ENCODE measurements at places on chromosomes 12 and 14.
A peak's percentile ranks its signal among the peaks of the same experiment; 100 is the strongest.

- DNase-seq = no peak
Observed at GRCh38 chr12:8678661-8679111, 16.1 kb upstream of the MFAP5 start.

- DNase-seq = no peak
Observed at GRCh38 chr12:26817183-26817591, 15.8 kb downstream of the ITPR2 start.

DNA sequence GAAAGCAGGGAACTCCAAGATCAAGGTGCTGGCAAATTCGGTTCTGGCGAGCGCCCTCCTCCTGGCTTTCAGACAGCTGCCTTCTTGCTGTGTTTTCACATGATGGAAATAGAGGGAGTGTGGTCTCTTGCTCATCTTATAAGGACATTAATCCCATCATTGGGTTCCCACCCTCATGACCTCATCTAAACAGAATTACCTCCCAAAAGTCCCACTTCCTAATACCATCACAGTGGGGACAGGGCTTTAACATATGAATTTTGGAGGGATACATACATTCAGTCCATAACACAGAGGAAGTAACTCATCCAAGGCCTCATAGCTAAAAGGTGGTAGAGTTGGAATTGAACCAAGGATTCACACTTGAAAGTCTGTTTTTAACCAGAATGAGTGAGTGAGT is 28.6 kb downstream of the DYRK2 start:
- no peak for DNase-seq

DNA sequence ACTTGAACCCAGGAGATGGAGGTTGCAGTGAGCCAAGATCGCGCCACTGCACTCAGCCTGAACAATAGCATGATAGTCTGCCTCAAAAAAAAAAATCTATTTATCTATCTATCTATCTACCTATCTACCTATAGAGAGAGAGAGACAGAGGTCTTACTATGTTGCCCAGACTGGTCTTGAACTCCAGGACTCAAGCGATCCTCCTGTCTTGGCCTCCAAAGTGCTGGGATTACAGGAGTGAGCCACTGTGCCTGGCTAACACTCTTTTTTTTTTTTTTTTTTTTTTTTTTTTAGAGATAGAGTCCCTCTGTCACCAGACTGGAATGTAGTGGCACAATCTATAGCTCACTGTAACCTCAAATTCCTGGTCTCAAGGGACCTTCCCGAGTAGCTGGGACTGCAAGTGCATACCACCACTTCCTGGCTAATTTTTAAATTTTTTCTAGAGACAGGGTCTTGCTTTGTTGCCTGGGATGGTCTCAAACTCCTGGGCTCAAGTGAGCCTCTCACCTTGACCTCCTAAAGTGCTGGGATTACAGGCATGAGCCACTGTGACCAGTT is 1.9 kb downstream of the FAM186A start:
- DNase-seq = no peak

GRCh38 chr12:124972211-124972610 is 16.7 kb downstream of the DHX37 start:
- DNase-seq = no peak

DNA sequence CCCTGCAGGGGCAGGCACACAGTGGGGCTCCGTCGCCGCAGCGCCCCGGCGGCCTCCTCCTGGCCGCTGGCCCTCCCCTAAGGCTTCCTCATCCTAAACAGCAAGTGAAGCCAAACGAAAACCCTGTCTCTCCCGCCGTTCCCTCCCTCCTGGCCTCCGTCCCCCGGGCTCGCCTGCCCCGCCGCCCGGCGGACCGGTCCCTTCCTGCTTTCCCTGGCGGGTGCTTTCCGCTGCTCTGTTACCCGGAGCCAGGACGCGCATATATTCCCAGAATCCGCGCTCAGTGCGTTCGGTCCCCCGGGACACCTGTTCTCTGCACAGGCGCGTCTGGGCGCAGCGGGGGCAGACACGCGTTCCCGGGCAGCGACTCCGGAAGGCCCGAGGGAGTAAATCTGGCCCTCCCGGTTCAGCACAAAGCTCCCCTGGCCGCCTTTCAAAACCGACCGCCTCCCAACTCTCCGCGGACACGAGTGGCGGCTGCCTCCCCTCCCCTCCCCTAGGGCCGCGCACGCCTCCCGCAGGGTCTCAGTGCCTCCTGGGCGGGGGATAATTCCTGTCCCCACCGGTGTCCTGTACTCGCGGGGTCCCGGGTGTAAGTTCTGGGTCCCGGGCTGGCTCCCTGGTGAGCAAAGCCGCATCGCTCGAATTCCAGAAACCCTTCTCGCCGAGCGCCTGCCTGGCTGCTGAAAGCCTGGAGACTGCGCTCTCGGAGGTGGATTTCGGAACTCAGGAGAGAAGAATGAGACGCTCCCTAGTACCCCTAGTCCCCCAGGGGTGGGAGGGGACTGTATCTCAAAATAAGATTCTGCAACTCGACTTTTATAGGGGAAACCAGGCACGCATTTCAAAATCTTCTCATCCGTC is 21.4 kb upstream of the CEP170B start:
- no peak for DNase-seq

DNA sequence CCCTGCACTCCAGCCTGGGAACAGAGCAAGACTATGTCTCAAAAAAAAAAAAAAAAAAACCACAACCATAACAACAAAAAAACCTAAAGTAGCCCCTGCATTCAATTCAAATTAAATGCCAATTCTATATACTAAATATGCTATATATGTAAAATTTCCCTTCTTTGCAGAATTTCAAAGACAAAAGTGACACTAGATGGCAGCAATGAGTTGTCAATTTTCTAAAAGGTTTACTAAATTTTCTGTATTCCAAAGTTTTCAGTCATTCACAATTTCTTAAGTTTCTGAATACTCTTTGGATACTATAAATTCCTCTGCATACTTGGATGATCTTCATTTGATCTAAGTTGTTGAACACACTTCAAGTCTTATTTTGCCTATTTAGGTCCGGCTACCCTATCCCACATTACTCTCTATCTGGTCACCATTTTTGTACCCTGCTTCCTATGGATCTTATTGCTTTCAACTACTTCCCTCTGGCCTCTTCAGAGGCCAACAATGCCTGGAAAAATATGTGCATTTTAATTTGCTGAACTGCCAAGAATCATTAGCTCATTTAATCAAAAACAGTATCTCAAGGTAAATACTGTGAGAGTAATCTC is 27.9 kb downstream of the HNRNPC start:
- DNase-seq = no peak

DNA sequence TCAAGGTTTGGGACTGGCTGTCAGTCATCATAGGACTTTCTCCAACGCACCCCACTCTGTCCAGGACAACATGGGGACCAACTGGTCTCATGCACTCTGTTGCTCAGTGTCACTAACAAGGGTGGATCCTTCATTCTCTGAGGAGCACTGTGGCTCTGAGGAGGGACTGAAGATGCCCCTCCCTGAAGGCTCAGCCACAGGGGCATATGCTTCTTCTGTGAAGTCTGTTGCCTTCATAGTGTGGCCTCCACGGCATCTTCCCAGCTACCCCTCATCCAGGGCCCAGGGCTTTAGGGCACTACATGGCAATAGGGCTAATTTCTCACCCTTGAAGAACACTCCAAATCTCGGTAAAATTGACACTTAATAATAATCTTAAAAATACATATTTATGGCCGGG is 14.3 kb upstream of the IFI27L2 start:
- DNase-seq = no peak

- no peak for DNase-seq
Observed at GRCh38 chr12:113325916-113326315, 9.0 kb downstream of the SLC8B1 start.

DNA sequence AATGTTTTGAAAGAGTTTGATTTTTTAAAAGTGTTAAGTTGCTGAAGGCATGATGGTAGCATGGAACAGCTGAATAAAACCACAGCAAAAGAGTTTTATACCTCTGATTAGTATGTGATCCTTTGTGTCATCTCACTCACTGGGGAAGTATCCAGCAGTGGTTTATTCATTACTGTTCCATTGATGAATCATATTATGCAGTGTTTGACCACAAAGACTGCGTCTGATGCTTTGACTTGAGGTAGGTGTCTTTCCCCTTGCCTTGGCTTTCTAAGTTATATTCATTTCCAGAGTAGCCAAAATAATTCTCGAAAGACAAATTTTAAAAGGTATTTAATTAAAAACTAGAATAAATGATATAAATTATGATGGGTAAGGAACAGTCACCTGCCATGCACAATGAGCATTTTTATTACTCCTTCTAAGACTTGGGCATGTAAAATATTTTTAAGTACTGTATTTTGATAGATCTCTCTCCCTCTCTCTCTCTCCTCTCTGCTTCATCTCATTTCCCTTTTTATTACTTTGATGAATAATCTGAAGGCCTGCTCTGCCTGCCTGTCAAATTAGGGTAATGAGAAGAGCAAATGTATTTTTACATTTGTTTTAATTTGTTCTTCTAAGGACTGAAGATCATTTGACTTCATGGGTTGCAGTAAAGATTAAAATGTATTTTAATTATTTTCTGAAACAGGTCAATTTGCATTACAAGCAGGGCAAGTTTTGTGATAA is 164.9 kb downstream of the NAV3 start:
- no peak for DNase-seq

GRCh38 chr12:1456885-1457284 is 137.5 kb downstream of the FBXL14 start:
- no peak for DNase-seq

- no peak for DNase-seq
Observed at GRCh38 chr14:31209605-31210004, 2.0 kb upstream of the HECTD1 start.

DNA sequence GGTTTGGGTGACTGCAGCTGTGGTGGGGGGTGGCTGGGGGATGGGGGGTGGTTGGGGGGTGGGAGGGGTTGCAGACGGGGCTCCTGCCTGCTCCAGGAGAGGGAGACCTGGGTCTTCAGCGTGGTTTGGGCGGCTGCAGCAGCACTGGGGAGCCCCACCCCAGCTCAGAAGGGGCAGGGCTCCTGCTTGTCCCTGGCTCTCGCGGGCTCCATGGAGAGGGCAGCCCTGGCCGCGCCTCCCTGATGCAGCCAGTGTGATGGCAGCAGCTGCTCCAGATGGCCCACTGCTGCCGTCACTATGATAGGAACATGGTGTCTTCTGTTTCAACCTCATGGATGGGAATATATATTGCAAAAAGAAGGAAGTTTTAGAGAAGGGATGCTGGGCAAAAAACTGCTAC is 22.9 kb downstream of the TRHDE start:
- DNase-seq = no peak

DNA sequence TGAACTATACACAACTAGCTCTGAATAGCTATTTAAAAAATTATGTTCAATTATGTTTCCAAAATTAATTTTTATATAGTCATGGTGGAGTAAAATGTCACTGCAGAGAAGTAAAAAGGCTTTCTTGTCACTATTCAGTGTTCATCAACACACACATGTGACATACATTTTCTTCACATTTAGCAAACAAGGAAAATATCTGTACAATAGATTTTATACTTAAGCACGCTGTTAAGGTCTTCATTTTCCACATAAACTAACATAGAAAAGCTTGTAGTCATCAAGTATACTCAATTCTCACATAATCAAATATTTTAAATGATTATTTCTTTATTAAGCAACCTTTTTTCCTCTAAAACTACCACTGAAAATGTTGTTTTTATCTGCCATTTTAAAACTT is 141.2 kb upstream of the DIO2 start:
- no peak for DNase-seq

DNA sequence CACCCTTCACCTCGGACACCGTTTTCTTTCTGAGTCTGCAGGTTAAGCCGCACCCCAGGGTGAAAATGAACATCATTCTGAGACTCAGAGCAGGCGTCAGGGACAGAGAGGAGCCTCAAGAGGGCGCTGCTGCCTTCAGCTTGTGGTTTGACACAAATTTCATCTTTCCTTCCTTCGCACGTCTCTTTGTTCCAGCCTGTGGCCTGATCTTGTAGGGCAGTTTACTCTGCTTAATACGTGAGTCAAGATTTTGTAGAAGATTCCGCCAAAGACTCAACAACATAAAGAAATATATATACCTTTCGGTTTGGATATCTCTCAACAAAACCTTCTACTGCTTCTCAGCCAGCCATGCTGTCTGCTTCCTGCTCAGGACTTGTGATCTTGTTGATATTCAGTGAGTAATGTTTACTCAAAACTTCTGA is 329.3 kb upstream of the OR4E1 start:
- no peak for DNase-seq

DNA sequence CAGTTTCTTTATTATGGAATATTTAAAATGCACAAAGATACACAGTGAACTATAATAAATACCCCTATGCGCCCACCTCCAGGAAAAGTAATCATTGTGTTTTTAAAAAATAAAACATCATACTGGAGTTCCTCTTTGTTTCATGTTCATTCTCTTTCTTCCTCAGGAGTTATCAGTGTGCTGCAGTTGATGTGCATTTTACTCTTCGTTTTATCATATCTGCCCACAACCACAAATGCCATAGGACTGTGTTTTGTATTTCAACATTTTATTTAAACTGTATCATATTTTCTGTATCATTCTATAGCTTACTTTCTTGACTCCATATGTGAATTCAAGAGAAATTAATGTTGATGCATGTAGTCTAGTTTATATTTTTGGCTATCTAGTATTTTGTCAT is 53.9 kb downstream of the TSHR start:
- no peak for DNase-seq

- no peak for DNase-seq
Observed at GRCh38 chr14:53153702-53154112, 584 bp upstream of the DDHD1 start.

GRCh38 chr14:54683882-54684794 is 117.2 kb downstream of the SAMD4A start:
- DNase-seq = no peak

DNA sequence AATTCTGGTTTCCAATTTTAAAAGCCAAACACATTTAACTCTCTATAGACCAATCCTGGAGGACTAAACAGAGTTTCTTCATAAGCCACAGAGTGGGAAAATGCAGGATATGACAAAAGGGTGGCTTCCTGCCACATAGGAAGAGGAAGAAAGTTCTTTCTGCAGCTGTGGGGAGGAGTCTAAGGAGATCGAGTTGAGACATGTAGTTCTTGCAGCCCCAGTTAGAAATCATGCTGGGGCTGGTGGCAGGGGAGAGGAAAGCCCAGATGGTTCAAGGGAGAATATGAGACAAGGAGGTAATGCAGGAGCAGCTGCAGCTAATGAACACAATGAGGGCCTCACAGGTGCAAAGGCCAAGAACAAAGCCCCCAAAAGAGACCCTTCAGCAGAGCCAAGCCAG is 85.0 kb upstream of the ARID2 start:
- peak; percentile 21 for DNase-seq

DNA sequence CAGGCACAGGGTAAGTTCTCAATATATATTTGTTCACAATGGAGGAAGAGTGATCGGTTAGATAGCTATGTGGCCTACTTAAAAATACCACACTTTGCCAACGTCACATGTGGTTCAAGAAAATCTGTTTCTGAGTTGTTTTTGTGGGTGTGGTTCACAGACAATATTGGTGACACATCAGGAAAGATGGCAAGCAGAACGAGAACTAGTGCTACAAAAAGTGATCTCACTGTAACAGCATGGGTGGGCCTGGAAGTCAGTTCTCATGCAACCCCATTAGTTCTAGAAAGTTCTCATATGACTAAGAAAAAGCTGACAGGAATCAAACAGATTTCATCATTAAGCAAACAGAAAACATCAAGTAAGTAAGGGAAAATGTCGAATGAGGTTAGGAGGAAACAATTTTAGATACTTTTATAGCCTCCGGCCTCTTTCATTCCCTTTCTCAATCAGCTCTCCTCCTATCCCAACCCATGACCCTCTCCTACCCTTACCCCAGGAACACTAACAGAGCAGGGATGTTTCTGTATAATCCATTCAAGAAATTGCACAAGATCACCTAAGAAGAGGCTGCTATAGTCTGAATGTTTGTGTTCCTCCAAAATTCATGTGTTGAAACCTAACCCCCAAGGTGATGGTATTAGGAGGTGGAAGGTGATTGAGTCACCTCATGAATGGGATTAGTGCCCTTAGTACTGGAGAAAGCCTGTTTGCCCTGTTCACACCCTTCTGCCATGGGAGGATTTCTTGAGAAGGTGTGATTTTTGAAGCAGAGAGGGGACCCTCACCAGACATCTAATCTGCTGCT is 15.5 kb upstream of the NTN4 start:
- no peak for DNase-seq

Data from 8988T (cell line).